CD8-positive, alpha-beta memory T cell (primary cell): ENCODE measurements at places on chromosomes 7 and 10.

DNA sequence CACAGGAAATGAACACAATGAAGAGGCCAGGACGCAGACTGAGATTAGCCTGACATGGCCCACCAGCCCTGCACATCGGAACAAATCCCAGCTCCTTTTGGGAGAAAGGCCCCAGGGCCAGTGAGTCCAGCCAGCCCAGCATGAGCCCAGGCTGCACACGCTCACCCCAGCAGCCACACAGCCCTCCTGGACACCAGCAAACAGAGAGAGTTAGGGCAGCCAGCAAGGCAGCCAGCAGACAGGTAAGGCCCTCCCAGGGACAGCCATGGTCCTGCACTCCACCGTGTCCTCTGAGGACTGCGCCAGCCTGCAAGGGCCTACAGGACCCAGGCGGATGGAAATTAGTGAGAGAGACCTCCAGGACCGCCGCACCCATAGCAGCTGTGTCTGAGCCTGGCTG lies 8.1 kb upstream of the GRID1 start:
- no peak for DNase-seq

DNA sequence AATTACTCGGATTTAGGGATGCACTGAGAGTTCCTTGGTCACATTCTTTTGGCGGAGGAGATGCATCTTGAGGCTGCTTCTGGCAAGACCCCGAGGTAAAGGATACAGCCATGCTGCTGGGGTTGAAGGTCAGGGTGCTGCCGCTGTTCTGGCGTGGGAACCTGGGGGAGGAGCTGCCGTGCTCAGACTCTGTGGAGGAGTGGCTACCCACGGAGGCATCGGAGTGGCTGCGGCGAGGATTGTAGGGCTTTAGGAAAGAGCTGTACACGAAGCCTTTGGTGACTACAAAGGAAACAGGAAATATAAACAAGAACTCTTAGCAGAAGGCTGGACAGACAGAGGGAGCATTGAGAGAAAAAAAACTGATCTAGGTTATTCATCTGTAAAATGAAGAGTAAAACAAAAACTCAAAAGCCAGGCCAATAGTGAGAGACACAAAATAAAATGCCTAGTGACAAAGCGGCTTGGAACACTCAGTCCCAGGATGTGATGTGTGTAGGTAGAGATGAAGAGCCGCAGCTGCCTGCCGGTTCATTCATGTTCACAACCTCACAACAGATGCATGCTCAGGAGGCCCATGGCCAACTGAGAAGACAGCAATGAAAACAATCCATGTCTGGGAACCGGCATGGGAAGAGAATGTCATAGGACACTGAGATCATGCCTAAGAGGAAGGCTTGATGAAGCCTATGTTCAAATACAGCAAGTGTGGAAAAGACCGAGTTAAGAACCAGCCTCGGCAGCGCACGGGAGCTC lies 97.8 kb downstream of the ABCC2 start:
- no peak for DNase-seq

DNA sequence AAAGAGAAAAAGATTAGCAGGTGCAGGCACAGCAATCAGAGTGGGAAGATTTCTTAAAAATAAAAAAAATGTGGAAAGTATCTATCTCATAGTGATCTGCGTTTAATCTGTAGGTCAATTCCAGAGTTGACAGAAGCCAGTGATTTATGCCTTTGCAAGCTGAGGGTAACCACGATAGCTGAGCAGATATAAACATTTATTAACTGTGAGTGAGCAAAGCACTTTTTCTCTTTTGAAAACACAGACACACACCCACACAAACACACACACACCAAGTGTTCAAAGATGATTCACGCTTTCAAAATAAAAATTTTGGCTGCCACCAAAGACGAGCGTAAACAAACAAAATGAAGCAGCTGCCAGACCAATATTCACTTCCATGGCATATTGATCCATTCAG lies 243.2 kb upstream of the SLC26A5 start:
- DNase-seq: no peak

DNA sequence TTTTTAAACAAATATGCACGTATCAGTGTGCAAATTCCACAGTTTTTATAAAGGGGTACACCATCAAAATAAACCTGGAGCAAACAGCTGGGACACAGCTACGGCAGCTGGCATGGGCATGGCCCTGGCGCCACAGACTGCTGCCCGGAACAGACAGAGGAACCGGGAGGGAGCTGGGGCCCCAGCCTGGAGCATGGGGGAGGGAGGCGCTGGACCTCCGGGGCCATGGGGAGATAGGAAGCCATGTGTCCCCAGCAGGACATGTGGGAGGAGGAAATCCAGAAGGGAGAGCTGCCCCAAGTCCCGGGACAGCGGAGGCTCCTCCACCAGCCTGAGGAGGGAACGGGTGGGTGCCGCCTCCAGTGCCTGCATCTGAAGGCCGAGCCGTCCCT lies 180.1 kb downstream of the MAD1L1 start:
- DNase-seq: no peak

GRCh38 chr7:79386688-79387422 lies 66.6 kb downstream of the MAGI2 start:
- DNase-seq: no peak

- DNase-seq: no peak
These were observed 315.4 kb upstream of the BMPER start for GRCh38 chr7:33589911-33590310.

- no peak for DNase-seq
These were observed 40.6 kb downstream of the LRRC17 start for GRCh38 chr7:102953406-102953805.

DNA sequence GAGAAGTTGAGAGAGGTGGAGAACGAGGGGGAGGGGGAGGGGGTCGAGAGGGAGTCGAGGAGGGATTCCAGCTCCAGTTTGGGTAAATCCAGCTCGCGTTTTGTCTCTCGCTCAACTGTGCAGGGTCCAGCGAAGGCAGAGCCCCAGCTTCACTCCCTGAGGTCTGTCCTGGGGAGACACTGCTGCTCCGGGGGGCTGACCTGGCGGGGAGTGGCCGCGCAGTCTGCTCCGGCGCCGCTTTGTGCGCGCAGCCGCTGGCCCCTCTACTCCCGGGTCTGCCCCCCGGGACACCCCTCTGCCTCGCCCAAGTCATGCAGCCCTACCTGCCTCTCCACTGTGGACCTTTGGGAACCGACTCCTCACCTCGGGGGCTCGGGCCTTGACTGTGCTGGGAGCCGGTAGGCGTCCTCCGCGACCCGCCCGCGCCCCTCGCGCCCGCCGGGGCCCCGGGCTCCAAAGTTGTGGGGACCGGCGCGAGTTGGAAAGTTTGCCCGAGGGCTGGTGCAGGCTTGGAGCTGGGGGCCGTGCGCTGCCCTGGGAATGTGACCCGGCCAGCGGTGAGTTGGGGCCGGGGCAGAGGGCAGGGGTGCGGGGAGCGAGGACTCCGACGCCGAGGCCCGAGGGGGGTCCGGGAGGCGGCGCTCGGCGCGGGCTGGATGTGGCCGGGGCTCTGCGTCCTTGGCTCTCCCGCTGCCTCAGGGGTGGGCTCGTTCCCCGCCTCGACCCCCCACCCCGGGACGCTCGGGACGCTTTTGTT lies at the start of gene TET1:
TET1 (plus strand) TSS at position 152 of the 757 bp plus-strand sequence. CDS start 12,002 bp downstream, outside the sequence.
- no peak for DNase-seq

DNA sequence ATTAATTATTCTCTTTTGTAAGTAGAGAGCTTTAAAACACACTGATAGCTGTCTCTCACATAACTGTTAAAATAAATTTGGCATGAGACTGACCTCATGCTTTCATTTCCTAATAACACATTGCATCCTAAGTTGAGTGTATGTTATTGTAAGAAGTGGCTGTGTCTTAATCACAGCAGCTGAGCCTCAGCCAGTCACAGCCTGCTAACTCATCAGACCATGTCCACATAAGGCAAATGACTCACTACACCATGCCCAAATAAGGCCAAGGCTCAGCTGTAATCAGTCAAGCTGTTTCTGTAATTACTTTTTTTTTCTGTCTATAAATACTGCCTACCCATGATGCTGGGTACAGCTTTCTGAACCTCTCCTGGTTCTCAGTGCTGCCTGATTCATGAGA lies 860.9 kb downstream of the XPNPEP1 start:
- no peak for DNase-seq

DNA sequence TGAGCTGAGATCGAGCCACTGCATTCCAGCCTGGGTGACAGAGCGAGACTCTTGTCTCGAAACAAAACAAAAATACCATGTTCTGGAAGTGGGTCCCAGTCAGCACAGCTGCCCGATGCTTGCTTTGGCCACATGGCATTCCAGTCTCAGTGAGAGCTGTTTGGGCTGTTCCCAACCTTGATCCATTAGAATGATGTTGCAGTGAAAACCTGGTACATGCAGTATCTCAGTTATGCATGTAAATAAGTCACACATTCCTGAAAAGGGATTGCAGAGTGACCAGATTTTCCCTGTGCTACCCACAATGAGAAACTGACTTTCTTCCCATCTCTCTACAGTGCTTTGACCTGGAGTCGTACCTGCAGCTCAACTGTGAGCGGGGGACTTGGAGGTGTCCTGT lies 15.4 kb downstream of the ZMIZ2 start:
- no peak for DNase-seq

DNA sequence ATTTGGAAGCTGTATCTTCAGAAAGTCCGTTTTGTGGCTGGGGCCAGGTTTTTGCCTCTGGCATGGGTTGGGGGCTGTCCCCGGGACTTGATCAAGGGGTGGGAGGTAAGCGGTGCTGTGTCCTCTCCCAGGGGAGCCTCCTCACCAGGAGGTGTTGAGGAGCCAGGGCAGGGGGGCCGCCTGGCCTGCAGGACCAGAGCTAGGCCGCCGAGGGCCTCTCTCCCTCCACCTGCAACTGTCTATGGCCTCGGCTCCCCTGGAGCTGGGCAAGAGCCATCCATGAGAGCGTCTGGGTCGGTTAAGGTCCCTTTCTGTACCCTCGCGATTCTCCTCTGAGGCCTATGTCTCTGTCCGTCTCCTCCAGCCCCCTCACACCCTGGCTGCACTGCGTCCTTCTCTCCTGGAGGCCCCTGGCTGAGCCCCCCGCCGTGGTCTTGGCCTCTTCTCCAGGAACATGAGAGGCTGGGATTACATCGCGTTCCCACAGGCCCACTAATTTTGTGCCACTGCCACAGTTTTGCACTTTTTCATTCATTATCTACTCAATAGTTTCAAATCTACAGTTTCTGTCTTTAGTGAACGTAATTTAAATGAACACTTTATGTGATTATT lies 20.6 kb downstream of the CALML5 start:
- DNase-seq: no peak

GRCh38 chr10:6083523-6084475 lies 5.0 kb upstream of the RBM17 start:
- no peak for DNase-seq

GRCh38 chr10:14585287-14586193 lies 189.2 kb downstream of the FAM107B start:
- DNase-seq: no peak

- DNase-seq: peak; percentile 80
These were observed 2.7 kb upstream of the PDCD4 start for GRCh38 chr10:110868981-110869380.

GRCh38 chr7:2062648-2063047 lies 170.1 kb downstream of the MAD1L1 start:
- DNase-seq: no peak

GRCh38 chr10:21257191-21257590 lies 268.3 kb downstream of the SKIDA1 start:
- DNase-seq: no peak

GRCh38 chr10:113709221-113709838 lies 29.6 kb downstream of the CASP7 start:
- no peak for DNase-seq

GRCh38 chr7:100090527-100091410 lies 2.0 kb downstream of the COPS6 start:
- DNase-seq: no peak

- DNase-seq: no peak
These were observed 61.3 kb downstream of the SKIDA1 start for GRCh38 chr10:21464134-21464533.

- no peak for DNase-seq
These were observed 7.6 kb downstream of the ARHGAP12 start for GRCh38 chr10:31921031-31921430.

GRCh38 chr7:66502230-66503035 lies 126.2 kb upstream of the KCTD7 start:
- no peak for DNase-seq

- DNase-seq: no peak
These were observed 236.4 kb upstream of the GPR26 start for GRCh38 chr10:123429706-123430221.

- DNase-seq: no peak
These were observed 4.8 kb upstream of the EVX1 start for GRCh38 chr7:27237735-27238334.

DNA sequence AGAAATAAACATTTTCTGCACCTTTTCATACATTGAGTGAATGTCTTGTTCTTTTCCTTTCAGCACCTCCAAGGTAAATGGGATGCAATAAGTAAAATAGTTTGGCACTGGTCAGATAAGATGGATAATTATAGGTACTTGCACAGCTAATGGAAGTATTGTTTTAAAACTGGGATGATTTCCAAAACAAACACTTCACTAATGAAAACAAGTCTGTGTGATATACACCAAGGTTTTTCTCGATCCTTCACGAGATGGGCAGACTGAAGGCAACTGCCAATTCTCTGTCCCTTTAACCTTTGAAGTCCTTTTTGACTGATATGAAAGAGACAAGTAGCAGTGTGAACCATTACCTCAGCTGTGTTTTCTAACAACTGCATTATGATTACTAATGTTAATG lies 423.8 kb downstream of the GFRA1 start:
- no peak for DNase-seq
